ENCODE measurements at places on chromosomes 4 and X. TPM values are rescaled to one million over a fixed set of nuclear protein-coding genes. Genes with fewer than 3 reads are reported as not detected.

DNA sequence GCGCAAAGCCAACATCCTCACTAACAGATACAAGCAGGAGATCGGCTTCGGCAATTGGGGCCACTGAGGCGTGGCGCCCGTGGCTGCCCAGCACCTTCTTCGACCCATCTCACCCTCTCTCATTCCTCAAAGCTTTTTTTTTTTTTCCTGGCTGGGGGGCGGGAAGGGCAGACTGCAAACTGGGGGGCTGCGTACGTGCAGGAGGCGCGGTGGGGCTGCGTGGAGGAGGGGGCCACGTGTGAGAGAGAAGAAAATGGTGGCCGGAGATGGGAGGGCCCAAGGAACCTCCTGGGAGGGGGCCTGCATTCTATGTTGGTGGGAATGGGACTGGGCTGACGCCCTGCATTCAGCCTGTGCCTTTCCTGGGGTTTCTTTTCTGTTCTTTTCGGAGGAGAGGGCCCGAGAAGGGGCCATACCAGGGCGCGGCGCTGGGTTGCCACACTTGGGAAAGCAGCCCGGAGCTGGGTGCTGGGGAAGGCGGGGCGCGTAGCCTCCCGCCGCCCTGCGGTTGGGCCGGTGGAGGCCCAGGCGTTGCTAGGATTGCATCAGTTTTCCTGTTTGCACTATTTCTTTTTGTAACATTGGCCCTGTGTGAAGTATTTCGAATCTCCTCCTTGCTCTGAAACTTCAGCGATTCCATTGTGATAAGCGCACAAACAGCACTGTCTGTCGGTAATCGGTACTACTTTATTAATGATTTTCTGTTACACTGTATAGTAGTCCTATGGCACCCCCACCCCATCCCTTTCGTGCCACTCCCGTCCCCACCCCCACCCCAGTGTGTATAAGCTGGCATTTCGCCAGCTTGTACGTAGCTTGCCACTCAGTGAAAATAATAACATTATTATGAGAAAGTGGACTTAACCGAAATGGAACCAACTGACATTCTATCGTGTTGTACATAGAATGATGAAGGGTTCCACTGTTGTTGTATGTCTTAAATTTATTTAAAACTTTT lies 4.5 kb downstream of the MID1IP1 start:
- DNase-seq, result peak; percentile 69

GRCh38 chr4:124694306-124694705 lies 18.2 kb downstream of the ANKRD50 start:
- DNase-seq, result no peak

DNA sequence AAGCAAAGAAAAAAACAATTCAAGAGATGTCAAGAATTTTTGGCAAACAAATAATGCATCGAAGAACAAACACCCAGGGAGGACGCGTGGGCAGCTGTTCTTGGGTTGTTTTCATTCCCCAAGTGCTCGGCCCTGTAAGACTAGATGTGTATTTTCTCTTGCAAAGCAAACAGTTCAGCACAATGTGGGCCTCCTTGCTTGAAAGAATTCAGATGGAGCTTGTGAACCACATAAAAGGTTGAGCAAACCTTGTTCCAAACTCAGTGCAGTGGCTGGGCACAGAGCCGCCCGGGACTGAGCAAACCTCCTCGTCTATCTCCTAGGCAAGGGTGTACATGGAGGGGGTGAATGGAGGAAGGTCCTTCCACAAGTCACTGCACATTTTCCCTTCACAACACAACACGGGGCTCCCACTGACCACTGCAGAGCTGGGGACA lies 82.4 kb downstream of the HTRA3 start:
- no peak for DNase-seq

GRCh38 chr4:186148336-186148975 lies 42.9 kb upstream of the CYP4V2 start:
- no peak for DNase-seq

GRCh38 chr4:168374772-168375523 lies 56.4 kb upstream of the DDX60 start:
- DNase-seq, result no peak

DNA sequence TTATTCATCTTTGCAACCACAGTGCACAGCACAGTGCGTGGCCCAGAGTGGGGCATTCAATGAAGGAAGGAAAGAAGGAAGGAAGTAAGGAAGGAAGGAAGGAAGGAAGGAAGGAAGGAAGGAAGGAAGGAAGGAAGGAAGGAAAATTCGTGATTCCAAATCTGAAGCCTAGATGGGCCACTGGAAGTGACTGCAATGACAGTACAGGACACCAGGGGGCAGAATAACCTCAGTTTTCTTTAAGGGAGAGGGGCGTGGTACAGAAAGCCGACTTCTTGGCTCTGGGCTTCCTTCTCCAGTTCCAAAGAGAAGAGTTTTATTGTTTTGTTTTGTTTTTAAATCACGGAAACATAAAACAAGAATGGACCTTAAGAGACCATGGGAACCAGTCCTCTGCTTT lies 47.8 kb downstream of the APLN start:
- DNase-seq, result peak; percentile 69

DNA sequence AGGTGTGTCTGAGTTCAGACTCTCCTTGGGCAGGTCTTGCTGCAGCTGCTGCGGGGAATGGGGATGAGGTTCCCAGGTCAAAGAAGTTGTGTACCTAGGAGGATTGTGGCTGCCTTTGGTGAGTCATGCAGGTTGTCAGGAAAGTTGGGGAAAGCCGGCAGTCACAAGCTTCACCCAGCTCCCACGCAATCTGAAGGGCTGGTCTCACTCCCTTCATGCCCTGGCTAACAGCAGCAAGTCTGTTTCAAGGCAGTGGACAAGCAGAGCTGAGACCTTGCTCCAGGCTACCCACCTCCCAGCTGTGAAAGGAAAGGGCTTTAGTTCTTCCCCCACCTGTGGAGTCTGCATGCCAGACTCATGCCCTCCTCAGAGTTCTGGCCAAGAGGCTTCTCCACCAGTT lies 287.2 kb downstream of the DTHD1 start:
- DNase-seq, result no peak

DNA sequence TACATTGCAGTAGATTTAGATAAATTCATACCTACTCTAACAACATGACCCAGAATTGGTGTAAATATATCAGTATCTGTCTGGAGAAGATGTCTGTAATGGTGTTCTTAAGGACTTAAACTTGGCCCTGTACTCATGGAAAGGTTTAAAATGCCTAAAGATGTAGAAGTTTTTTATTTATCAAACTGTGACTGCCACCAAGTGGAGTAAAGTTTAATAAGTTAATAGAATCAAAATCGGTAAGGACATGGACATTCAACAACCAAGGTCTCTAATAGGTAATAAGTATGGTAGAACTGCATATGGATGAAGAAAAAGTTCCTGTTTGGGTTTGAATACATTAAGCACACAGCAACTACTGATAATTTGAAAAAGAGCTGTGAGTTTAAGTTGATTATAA lies 474.0 kb upstream of the NDST3 start:
- DNase-seq, result no peak

DNA sequence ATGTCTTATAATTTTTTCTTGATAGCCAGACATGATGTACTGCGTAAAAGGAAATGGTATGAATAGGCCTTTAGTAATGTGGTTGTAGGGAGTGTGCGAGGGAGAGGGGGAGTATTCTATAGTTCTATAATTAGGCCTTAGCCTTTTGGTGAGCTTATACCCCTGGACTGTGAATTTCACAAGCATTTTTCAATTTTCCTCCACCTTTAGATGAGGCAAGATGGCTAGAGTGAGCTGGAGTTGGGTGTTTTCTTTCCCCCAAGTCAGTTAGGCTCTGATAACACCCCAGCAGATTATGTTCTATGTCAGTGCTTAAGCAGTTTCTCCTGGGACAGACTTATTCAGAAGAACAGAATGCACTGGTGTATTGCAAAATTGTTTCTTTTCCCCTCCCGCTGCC lies 210.2 kb upstream of the NPY2R start:
- DNase-seq, result no peak

The ZNF630 gene
- 1.6 TPM for total RNA-seq

The AKAP14 gene
- total RNA-seq, result not detected

The ETDA gene
- not detected for total RNA-seq

The PASD1 gene
- total RNA-seq, result not detected

All from activated CD8-positive, alpha-beta T cell treated with anti-CD3 and anti-CD28 coated beads, Interleukin-2, amount 10 ng/mL, durations not matched to agents 7 days and 5 days (primary cell).